ENCODE measurements at places on chromosomes 7 and 10.

GRCh38 chr7:116978006-116978405 lies 24.7 kb downstream of the ST7 start:
- DNase-seq: no peak

GRCh38 chr10:74150204-74150989 lies at the start of gene AP3M1:
Gene AP3M1 (minus strand): TSS chr10:74150828. CDS start chr10:74138379, 12,449 bp downstream.
- no peak for DNase-seq

GRCh38 chr10:77212632-77213031 lies 425.0 kb downstream of the KCNMA1 start:
- DNase-seq: no peak

DNA sequence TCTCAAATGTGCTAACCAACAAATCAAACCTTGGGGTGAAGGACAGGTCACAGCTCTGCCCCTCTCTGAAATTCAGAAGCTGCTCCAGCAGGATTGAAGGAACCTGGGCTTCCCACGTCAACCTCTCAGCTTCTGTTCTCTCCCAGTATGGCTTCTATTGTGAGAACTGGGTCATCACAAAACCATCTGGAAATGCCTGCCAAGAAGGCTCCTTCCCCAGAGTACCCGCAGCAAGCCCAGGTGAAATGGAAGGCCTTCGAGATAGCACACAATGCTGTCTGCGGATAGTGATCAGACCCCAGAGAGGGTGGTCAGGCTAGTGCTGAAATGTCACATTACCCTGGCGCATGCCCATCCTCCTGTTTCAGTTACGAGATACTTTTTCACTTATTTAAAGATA lies 16.4 kb upstream of the PROSER2 start:
- no peak for DNase-seq

- no peak for DNase-seq
Observed at GRCh38 chr10:30647089-30647488, 17.5 kb upstream of the LYZL2 start.

DNA sequence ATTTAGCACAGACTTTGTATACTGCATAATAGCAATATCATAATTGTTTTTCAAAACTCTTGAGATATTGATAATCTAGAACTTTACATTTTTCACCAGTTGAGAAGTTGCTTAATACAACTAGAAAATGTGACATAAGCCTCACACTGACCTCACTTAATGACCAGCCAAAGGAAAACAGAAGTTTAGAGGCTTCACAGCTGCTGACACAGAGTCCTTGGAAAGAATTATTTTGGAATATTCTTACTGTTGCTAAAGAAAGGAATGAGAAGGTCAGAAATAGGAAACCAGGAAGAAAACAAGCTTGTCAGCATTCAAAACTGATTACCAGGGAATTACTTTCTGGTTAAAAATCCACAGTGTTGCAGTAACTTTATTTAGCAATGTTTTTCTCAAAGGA lies 35.5 kb upstream of the WASL start:
- DNase-seq: no peak

DNA sequence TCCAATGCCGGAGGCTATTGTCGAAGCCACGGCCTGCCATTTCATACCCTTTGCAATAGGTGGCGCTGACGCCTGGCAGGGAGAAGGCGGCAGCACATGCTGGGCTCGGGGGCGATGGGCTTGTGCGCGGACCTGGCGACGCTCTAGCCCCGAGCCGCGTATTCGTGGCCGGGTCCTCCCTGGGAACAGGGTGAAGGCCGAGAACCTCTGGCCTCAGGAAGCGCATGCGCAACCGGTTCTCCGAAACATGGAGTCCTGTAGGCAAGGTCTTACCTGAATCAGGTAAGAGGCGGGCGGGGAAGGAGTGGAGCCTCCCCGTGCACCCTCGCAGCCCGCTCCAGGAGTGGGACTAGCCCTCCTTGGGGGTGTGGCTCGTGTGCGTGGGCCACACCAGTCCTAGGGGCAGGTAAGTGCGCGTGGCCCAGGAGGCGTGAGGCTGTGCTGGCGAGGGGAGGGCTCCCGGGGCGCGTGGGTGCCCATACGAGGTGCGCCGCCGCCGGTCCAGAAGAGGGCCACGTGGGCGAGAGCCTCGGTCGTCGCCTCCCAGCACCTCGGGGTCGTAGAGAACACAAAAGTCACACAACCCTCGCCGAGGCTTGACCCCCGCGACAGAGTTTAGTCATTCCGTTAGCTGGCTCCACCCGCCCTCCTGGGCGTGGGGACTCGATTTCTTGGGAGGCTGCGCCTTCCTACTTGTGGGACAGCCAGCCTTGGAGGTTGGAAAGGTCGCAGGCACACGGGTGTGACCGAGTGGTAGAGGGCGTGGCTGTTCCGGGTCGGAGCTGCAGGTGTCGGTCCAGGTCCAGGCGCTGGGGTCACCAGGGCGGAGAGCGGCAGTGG lies 5.6 kb upstream of the MEST start:
- DNase-seq: peak; percentile 7

GRCh38 chr7:26675143-26675887 lies 189.1 kb downstream of the SKAP2 start:
- DNase-seq: no peak

DNA sequence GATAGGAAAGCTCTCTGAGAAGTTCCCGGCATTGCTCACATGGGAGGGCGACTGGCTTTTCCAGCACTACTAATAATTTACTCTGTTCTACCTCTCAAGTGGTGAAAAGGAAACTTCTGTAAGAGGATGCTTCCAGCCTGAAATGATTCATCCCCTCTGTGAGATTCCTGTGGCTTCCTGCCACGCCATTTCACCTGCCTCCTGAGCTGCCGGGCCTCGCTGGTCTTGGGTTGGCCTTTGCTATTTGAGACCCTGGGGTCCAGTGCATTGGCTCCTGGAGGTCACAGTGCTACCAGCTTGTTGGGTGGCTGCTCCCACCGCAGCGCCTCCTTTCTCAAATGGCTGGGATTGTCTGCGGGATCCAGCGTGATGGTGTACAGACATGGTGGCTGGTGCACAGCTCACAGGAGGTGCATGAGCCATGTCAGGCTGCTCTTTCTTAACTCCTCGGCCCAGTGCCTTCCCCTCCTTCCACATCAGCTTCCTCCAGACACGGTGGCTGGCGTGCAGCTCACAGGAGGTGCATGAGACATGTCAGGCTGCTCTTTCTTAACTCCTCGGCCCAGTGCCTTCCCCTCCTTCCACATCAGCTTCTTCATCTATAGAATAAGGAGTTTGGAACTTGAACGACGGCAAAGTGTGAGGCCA lies 42.9 kb upstream of the PCBD1 start:
- no peak for DNase-seq

DNA sequence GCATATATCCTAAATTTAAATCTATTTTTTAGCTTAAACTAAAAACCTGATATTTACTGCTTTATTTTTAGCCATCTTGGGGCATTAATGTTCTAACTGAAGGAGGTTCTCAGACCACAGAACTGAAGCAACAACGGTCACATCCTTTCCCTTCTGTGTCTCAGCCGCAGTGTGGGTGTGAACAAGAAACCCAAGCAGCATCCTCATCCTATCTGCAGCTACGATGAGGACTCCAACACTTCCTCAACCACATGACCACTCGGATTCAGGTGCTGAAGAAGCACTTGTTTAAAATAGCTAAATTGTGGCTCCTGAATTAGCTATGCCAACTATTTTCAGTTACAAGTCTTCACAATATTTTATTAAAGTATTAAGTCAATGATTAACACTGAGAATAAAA lies 5.3 kb downstream of the ESYT2 start:
- no peak for DNase-seq

GRCh38 chr10:132464256-132465192 lies 67.5 kb downstream of the PWWP2B start:
- DNase-seq: no peak

DNA sequence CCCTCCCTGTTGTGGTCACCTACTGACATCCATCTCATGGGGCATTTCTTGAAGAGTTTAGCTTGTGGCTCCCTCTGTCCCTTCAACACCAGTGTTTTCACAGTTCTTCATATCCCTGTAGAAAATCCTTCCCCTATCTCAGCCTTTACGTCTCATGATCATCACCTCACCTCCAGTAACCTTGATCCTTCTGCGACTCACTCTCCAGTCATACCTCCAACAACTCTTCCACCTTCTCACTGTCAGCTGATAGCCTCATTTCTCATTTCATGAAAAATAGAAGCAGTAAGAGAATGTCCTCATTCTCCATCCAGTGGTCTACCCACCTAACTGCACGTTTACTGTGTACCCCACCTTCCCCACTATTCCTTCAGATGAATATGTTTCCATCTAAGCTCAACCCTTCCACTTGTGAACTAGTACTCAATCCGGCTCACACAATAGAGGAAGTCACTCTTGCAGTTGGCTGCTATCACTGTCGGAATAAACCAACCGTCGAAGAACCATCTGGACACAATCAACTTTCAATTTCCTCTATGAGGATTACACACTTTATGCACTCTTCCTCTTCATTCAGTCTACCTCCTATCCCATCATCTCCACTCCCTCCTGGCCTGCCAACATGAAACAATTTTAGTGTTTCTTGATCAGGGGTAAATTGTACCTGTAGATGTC lies 256.0 kb downstream of the AHR start:
- no peak for DNase-seq

DNA sequence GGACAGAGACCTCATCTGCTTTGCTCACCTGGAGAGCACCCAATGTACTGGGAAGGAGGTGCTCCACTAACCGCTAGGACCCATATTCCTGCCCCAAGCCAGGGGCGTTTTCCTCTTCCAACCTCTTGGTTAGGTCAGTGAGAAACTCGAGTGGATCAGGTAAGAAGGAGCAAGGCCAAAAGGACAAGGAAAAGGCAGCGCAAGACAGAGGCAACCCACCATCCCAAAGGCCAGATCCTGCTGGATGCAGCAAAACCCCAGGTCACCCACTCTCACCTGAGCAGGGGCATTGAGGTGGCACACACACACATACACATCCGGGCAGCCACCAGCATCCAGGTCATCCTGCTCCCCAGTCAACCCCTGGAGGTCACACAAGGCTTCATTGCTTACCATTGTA lies 105.1 kb downstream of the GRID1 start:
- no peak for DNase-seq

- no peak for DNase-seq
Observed at GRCh38 chr7:31000161-31000693, 36.5 kb downstream of the GHRHR start.

DNA sequence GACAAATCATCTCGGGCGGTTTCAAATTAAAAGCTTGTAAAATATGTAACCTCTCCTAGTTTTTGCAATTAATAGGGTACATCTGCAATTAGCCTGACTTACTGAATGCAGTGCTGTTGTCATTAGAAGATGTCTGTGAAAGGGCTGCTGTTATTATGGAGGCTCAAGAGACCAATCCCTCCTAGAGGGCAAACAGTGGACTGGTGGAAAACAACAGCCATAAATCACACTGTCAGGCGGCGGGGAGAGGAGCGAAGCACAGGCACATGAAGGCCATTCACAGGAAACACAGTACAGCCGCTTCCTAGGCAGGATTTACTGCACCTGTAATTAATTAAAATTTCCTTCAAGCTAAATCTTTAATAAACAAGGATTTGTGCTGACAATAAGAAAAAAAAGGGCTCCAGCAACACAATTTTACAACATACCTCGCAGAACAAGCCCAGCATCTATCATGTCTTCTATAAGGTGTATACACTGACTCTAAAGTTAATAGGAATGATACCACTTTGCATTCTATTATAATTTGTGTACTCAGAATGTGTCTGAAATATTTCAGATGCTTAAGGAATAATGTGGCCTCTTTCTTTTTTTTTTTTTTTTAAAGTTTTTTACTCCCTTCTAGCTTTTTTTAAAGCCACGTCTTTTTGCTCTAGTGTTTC lies 50.7 kb downstream of the ERCC6 start:
- no peak for DNase-seq

DNA sequence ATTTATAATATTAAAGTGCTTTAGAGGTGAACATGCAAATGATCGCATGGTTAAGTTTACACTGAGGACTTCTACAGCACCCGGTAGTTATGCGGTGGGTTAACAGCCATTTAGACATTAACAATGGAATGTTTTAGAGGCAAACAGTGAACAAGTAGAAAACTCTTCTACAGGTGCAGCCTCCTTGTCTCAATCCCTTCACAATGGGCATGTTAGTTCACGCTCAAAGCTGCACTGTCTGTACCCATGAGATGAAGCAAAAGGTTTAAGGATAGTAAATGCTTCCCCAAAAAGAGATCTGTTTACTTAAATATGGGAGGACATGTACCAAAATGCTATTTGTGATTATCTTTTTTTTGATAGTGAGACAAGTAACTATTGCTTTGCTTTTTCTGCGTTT lies 25.1 kb downstream of the PUS7 start:
- no peak for DNase-seq

DNA sequence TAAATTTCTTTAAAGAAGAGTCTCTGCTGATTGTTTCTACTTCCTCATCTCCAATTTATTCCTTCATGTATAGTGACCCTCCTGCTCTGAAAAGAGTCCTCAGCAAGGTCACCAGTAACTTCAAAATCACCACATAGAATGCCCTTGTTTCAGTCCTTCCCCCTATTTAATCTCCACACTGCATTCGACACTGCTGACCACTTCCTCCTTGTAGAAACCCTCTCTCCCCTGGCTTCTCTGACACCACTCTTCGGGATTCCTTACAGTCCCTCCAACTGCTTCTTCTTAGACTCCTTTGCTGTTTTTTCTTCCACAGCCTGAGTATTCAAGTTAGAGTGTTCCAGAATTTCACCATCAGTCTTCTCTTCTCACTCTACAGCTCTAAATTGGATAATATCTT lies 89.5 kb downstream of the VPS41 start:
- DNase-seq: no peak

DNA sequence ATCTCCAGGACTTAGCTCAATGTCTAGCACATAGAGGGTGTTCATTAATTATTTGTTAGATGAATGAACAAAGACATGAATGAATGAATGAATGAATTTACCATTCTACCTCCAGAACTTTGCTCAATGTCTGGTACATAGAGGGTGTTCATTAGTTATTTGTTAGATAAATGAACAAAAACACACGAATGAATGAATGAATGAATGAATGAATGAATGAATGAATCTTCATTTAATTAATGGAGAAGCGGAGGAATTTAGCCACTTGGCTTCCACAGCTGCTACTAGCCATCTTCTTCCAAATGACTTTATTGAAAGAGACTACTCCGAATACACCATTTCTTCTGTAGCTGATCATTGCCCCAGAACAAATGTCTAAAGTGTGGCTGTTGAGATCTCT lies 368.9 kb downstream of the FRMD4A start:
- no peak for DNase-seq

- DNase-seq: no peak
Observed at GRCh38 chr10:72081772-72082590, 6.4 kb downstream of the SPOCK2 start.

DNA sequence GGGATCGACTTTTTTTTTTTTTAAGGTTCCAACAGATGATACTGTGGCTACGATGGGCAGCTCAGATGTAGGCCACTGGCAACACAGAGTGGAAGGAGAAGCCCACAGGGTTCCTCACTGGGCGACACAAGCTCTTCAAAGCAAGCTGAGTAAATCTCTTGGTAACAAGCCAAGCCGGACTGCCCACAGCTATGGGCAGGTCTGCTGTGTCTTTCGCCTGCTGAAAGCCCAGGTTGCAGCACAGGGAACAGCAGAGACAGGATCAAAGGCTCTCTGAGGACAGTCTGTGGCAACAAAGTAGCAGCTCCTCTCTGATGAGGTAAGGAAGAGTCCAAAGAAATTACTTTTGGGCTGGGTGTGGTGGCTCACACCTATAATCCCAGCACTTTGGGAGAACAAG lies 83.6 kb downstream of the KCNMA1 start:
- DNase-seq: no peak

GRCh38 chr7:8389593-8390261 lies 43.7 kb upstream of the NXPH1 start:
- DNase-seq: no peak

GRCh38 chr10:75049316-75050148 lies 61.9 kb upstream of the SAMD8 start:
- no peak for DNase-seq

Data from hematopoietic multipotent progenitor cell treated with erythropoietin and hydrocortisone succinate and interleukin-3 and kit ligand, for 17 days (in vitro differentiated cells).